ENCODE measurements at places on chromosomes 4 and X.

DNA sequence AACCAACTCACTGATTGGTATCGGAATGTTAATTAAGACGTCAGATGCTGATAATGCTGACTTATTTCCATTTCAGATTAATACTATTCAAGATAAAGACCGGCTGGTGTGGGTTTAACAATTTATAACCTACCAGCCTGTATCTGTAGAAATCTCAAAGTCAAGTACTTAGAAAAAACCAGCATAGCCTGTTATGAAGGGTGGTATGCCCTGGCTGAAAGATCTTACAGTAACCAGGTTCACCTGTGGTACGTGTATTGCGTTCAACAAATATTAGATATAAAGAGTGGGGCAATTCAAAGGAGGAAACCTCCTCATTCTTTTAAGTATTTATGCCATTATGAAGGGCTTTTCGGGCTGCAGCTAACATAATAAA lies 240.8 kb upstream of the ANXA3 start:
- no peak for DNase-seq

GRCh38 chr4:89249313-89249712 lies 58.3 kb downstream of the GPRIN3 start:
- DNase-seq, result no peak

DNA sequence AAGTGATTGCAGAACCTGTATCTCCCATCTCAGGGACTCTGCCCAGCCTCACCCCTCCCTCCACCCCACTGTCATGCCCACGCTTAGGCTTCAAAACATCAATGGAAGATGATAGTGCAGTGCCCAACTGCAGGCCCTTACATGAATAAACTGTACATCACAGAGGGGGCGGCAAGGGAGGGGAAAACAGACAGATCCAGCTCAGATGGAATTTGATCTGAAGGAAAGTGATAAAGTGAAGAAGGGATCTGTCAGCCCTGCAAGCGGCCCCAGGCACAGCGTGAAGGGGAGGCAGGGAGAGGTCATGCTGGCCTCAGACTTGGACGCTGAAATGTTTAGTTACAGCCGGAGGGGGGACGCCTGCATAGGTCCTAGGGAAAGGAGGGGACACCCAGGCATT lies 38.5 kb downstream of the GYG2 start:
- no peak for DNase-seq

DNA sequence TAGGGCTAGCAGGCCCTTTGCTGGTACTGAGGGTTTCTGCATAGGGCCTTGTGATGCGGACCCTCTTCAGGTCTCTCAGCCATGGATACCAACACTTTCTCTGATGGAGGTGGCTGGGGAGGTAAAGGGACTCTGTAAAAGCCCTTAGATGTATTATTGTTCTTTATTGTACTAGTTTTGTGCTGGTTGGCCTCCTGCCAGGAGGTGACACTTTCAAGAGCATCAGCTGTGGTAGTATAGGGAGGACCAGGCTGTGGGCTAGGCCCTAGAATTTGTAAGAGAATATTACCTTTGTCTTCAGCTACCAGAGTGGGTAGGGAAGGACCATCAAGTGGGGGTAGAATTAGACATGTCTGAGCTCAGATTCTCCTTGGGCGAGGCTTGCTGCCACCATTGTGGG lies 936.3 kb downstream of the CENPC start:
- no peak for DNase-seq

DNA sequence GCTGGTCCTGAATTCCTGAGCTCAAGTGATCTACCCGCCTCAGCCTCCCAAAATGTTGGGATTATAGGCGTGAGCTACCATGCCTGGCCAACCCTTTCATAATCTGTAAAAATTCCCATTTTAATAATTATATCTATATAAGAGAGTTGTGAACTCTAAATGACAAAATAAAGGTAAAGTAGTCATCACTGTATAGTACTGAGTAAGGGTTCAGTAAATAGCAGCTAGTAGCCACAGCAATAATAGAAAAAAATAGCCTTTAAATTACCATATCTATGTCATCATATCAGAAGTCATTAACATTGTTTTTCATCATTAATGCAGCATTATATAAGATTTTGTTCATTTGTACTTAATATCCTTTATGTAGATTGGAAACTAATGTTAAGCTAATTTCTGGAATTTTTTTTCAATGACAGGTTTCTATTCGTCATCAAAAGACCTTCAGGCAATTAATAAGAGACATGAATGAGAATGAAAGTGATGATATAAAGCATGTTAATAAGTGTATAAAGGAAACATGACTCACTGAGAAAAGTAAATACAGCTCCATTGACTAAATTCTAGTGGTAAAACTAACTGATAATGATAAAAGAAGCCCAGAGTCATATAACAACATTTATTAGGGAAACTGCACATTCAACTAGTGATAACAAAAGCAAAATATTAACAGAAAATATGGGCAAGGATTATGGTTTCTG lies 85.9 kb upstream of the UGT8 start:
- no peak for DNase-seq

- no peak for DNase-seq
Observed at GRCh38 chrX:41558531-41558930, 111.4 kb downstream of the NYX start.

GRCh38 chr4:124738994-124739393 lies 26.5 kb upstream of the ANKRD50 start:
- no peak for DNase-seq

- DNase-seq, result no peak
Observed at GRCh38 chrX:148501386-148502066, 1.1 kb downstream of the AFF2 start.

DNA sequence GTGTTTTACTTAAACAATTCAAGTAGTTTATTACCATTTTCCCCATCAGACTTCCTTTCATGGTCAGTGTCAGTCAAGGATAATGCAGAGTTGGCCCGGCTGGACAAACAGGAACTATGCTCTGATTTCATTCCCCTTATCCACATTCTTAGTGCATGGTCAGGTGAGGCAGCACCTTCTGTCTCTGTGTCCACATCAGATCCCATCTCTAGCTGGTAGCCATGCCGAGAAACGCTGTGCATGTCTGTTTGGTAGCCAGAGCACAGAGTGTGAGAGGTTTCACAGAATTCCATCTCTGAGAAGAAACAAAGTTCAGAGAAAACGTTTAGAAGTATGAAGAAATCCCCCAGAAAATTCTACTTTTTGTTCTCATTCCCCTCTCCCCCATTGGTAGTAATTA lies 423.7 kb upstream of the TEX13C start:
- DNase-seq, result no peak

GRCh38 chr4:76341063-76341462 lies 34.5 kb downstream of the STBD1 start:
- no peak for DNase-seq

GRCh38 chr4:70903291-70903603 lies 1.1 kb downstream of the MOB1B start:
- DNase-seq, result no peak

DNA sequence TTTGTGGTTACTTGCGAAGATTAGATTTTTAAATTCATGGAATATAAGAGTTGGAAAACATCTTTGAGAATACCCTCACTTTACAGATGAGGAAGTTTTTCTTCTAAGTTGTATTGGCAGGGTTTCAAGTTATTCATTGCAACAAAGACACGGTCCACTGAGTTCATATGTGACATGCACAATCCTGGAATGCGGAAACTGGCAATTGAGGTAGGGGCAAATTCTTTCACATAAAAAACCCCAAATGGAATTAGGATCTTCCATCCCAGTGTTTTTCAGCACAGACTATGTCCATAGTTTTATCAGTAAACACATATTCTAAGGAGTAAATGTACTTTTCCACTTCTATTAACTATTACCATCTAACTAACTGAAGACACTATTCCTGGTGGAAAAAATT lies 81.8 kb upstream of the NAP1L5 start:
- no peak for DNase-seq

- no peak for DNase-seq
Observed at GRCh38 chrX:75038925-75039324, 113.7 kb upstream of the NEXMIF start.

- DNase-seq, result no peak
Observed at GRCh38 chrX:132393992-132394391, 94.8 kb downstream of the MBNL3 start.

DNA sequence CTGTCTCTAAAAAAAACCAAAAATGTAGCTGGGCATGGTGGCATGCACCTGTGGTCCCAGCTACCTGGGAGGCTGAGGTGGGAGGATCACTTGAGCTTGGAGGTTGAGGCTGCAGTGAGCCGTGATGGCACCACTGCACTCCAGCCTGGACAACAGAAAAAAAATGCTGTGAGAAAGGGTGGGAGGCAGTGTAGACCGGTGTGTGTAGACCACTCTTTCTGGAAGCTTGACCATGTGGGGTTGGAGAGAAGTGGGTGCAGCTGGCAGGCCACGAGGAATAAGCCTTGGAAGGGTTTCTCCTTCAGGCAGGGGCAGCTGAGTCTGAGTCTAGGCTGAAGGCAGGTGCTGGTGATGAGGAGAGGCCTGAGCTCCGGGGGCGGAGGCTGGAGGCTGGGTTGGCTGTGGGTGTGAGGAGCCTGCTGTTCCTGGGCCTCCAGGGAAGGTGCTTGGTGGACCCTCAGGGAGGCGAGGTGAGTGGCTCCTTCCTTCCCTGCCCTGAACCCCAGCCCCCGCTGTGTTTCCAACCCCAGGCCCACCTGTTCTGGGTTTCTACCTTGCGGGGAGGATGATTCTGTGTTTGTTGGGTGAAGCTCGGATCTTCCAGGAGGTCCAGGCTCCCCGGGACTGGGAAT lies 9.3 kb upstream of the TBC1D14 start:
- DNase-seq, result no peak

- no peak for DNase-seq
Observed at GRCh38 chr4:84809946-84810345, 156.5 kb downstream of the WDFY3 start.

GRCh38 chr4:2482693-2483092 lies 13.8 kb downstream of the RNF4 start:
- no peak for DNase-seq

- no peak for DNase-seq
Observed at GRCh38 chr4:189202869-189203271, 737.8 kb upstream of the FRG1 start.

GRCh38 chrX:109871121-109871888 lies 131.6 kb upstream of the TMEM164 start:
- DNase-seq, result no peak

- DNase-seq, result no peak
Observed at GRCh38 chr4:119667802-119668201, 39.2 kb upstream of the PDE5A start.

- DNase-seq, result no peak
Observed at GRCh38 chrX:39591099-39591498, 506.7 kb downstream of the BCOR start.

DNA sequence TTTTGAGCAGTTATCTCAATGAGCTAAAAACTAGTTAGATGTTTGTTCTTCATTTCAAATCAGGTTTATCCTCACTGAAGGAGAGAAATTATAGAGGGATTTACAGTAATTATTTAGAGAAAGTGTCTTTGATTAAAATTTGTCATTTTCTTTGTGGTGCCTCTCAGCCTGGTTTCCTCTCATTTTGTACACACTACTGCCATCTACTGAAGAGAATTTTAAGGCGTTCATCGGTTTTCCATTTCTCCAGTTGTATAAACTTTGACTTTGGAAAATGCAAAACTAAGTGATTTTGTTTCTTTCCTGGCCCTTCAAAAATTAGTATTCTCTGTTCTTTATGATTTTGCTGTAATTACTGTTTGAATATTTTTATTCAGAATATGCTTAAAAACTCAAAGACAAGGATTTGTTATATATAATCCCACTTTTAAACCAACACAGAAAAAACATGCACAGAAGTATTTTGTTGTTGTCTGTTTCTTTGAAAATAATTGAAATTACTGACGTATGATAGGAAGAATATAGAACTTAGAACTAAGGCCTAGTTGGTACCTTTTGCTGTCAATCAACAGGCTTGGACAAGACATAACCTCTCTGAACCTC lies 34.4 kb upstream of the ANXA3 start:
- DNase-seq, result no peak

DNA sequence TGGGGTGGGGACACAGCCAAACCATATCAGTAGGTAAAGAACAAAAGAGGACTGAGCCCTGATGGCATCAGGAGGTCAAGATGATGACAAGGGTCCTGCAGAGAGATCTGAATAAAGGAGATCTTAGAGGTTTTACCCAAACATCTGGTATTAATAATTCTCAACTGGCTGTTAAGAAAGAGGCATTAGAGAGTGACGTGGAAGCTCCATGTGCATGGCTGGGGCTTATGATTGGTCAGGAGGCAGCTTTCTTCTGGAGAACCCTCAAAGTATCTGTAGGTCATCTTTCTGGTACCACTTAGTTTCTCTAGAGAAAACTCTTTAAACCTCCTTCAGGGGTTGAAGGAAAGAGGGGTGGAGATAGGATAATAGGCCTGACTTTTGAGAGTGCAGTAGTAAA lies 18.7 kb downstream of the MGST2 start:
- no peak for DNase-seq

DNA sequence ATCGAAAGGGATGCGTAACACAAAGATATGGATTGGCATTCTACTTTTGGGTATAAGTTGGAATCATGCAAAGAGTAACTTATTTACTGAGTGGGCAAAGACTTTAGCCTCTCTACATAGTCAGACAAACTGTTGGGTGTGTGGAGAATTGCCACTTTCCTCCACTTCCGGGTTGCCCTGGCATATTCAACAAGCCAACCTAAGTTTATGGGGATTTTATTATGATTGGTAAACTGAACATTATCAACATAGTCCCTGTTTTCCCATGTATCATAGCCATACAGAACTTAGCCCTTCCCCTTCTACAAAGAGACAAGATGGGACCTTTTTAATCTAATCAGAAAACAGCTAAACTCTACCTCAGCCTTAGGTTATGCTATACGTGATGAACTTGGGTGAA lies 121.6 kb downstream of the AGTR2 start:
- no peak for DNase-seq

GRCh38 chrX:108795240-108795639 lies 58.9 kb upstream of the IRS4 start:
- no peak for DNase-seq

DNA sequence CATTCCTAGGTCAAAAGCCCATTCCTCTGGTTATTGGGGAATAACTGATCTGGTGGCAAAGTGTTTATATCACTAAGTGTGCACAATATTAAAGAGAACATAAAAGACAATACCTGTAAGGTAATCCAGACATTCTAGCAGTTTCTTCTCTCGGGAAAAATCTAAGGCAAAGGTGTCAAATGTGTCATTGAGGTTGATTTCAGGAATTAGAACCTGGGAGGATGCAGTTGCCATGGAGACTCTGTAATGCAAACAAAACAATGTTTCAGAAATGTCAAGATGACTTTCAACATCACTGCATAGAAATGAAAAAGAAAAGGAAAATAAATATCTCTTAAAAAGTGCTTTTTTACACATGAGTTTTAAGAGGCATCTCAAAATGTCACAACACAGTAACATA lies 145.9 kb downstream of the MID1 start:
- no peak for DNase-seq

GRCh38 chrX:118114971-118115370 lies 1.6 kb downstream of the KLHL13 start:
- no peak for DNase-seq

GRCh38 chr4:183200453-183200852 lies 101.4 kb downstream of the WWC2 start:
- no peak for DNase-seq

GRCh38 chrX:109841257-109841656 lies 108.2 kb upstream of the ACSL4 start:
- no peak for DNase-seq

- DNase-seq, result no peak
Observed at GRCh38 chr4:100795581-100795980, 277.8 kb upstream of the EMCN start.

Measured in activated naive CD8-positive, alpha-beta T cell treated with anti-CD3 and anti-CD28 coated beads, Interleukin-2, amount 50 U/mL, for 16 hours (primary cell).